Mammary epithelial cell (primary cell): ENCODE measurements at places on chromosomes 16 and 17. TPM values are rescaled to one million over a fixed set of nuclear protein-coding genes. Genes with fewer than 3 reads are reported as not detected.

GRCh38 chr17:82948081-82948511 lies 108.3 kb upstream of the ZNF750 start:
- DNase-seq: no peak

DNA sequence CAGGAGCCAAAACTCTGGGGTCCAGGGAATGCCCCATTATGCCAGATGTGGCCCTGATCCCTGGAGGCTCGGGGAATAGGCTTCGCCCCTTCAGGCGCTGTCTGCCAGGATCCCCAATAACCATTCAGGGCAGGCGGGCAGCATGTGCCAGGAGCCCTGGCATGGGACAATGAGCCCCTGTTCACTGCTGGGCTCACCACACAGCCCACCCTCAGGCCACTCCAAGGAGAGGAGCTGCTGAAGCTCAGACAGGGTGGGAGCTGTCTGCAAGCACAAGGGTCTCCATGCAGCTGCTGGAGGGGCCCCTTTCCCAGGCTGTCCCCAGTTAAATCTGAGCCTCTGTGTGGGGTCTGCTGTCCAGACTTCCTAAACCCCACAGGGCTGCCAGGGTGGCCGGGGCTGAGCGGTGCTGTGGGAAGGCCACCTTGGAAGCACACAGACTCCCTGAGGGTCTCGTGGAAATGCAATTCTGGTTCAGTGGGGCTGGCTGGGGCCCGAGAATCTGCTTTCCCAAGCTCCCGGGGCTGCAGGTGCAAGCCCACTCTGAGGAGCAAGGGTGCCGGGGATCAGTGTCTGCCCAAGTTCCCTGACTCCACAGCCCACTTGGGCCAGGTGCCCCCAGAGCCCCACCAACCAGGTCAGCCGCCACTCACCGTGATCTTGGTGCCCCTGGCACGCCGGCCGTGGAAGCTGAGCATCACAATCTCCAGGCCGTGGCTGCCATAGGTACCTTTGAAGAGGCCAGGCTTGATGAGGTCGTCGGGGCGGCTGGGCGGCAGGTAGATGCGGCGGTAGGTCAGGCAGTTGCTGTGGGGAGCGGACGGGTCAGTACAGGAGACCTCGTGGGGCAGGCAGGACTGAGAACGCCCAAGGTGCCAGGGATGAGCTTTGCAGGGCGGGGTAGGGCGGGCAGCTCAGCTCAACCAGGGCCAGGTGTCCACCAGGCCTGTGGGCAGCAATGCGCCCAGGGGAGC lies 17.7 kb upstream of the C16orf95 start:
- no peak for DNase-seq

Gene IL21R
- polyA plus RNA-seq: 5.4 TPM

Gene USP10
- polyA plus RNA-seq: 82.9 TPM

Gene HERPUD1
- polyA plus RNA-seq: 131 TPM

Gene NT5M
- 1.3 TPM for polyA plus RNA-seq

Gene CACNG1
- polyA plus RNA-seq: not detected
